ENCODE measurements at places on chromosomes 7 and 10.

DNA sequence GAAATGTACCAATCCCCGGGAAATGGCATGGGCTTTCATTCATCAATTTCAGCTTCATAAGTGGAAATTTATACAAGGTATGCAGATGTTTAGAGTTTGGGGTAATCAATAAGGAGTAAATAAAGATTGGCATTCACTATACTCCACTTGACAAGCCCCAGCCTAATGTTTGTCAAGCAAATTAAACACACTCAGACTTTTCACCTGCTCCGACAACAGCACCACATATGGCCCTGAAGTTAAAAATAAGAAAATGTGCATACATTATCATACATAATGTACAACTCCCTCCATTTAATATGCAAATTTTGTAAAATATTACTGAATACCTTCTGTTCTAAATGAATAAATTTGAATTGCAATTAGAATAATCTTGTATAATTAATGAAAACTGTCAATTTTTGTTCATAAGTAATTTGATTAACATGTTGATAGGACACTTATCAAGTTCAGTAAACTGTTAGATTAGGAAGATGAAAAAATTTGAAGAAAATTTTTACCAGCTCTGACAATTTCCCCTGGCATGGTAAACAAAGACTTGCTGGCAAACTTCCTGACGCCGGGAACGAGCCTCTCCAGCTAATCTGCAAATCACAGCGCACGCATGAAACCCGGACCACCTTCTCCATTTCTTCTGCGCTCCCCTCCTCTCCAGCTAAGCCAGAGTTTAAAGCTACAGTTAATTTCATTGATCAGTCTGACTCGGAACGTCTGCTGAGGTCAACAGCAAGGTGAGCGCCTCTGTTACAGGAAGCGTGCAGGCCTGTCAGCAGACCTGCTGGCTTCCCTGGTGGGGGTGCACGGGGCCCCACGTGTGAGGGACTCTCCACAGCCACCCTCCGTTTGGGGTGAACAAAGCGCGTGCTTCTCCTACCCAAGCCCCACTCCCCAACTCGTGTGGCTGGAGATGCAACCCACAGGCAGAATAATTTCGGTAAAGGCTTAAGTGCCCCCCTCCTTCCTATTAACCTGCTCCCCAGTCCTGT lies 70.7 kb downstream of the EBF3 start:
- DNase-seq = no peak

DNA sequence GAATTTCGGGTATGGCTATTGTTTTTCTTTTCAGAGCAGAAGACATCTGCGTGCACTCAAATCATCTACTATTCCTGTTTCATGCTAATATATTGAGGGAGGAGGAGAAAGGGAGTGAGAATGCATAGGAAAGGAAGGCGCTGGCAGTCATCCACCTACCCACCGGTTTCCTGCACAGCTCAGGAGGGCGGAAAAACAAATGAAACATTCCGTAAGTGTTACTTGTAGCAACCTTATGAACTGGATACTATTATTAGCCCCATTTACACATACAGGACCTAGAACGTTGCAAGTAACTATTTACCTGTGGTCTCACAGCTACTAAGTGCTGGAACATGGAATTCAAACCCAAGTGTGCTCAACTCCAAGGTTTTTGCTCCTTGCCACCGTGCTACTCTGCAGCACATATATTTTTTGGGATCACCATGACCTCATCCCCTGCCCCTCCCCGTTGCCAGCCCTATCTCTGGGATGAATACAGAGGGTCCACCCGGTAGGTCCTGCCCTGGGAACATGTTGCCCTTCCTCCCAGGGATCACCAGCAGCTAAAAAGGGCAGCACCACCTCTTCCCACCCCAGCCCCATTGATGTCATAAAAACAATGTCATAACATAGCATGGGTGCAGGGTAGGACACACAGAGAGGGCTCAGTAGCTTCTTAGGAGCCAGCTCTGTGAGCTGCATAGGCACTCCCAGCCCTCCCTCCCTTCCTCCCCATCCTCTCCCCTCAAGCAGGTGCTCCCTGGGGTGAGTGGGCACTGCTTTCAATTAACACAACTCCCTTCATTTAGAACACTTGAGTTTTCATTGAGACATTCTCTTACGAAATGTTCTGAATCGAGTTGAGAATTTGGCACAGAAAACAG lies 16.9 kb downstream of the GFRA1 start:
- no peak for DNase-seq

DNA sequence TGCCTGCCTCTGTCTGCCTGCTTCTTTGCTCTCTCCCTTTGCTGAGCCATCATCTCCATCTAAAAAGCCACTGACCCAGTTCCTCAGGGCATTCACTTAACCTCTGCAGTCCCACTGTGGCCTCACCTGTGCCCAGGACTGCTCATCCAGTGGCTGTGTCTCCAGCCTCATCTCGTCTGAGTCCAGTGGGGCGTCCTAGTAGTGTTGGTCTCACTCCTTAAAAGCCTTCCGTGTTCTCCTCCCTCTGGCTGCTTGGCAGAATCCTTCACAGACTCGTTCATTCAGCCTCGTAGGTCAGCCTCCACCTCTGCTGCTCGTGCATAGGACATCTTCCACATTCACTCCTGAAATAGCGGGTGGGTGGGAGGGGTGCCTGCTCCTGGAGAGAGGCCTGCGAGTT lies 7.3 kb downstream of the RARRES2 start:
- DNase-seq = no peak

GRCh38 chr7:55108818-55109217 lies 90.0 kb downstream of the EGFR start:
- no peak for DNase-seq

DNA sequence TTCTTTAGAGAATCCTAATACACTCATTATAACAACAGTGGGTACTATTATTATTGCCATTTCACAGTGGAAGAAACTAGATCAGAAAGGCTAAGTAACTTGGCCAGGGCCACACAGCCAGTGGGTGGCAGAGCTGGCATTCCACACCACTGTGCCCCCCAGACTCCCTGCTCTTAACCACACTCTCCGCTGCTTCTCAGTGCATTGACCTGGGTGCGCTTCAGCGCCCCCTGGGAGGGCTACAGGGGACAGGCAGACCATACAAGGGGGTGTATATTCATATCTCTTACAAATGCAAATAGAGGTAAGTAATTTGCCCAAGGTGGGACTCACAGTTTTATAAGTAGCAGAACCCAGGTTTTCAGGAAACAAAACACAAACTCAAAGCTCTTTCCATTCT lies 77.0 kb upstream of the NMT2 start:
- DNase-seq = peak; percentile 8

DNA sequence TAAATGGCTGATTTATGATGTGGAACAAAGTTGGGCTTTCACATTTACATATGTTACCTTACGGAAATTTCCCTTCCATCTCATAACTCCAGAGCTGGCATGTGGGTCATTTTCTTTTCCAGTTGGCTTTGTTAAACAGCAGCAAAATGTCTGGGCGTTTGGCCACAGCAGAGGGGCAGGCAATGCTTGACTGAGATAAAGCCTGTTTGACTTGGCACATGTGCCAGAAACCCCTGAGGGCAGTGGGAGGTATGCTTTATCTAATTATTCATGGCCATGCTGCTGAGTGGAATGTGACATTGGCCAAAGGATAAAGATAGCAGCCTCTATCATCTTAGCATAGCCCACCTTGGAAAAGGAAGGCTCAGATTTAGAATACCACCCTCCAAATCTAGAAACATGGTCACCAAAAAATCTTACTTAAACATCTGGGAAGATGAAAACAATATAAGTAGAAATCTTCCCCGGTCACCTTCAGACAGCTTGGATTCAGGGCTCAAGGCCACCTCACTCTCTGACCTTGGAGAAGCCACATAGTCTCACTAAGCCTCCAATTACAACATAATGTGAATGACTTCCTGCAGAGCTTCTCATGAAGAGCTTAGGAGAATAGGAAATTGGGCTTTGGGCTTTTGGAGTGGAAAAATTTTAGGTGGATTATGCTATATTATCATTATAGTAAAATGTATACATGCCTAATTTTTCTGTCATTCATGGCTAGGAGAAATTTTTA lies 101.5 kb downstream of the GRM3 start:
- no peak for DNase-seq

DNA sequence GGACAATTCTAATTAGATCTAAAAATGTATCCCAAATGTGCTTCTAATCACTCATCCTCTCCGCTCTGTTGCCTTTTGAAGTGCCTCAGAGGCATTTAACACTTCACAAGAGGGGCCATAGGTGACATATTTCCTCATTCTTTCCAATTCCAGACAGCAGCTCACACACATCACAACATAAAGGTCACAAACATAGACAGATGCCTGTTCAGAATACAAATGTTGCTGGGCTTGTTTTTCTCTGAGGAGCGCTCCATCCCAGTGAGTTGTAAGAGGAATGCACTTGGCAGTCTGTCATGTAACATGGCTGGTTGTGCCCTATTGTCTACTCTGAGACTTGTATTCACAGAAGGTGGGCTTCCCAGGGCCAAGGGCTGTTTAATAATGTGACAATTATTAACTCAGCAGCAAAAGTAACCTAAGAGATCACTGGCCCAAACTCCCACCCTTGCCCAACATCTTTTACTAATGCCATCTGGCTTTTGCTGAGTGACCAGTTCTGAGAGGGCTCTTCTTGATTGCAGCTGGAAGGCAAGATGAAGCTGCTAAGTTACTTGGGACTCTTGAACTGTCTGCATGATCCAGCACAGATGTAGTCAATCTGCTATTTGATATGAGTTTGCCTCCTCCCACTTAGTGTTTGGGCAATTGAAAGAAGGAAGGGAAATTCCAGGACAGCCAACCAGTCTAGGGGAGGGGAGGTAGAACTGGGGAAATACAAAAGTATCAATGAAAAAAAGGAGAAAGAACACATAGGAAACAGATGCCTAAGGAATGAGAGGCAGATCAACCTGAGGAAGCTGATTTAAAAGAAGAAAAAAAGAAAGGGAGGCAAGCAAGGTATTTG lies 13.6 kb downstream of the PON2 start:
- DNase-seq = no peak

GRCh38 chr10:75803816-75804552 lies 372.6 kb downstream of the LRMDA start:
- DNase-seq = no peak

GRCh38 chr7:63117-63480 lies 129.3 kb upstream of the FAM20C start:
- no peak for DNase-seq

- no peak for DNase-seq
Measured at GRCh38 chr7:64630496-64630895, 35.4 kb upstream of the ZNF107 start.

DNA sequence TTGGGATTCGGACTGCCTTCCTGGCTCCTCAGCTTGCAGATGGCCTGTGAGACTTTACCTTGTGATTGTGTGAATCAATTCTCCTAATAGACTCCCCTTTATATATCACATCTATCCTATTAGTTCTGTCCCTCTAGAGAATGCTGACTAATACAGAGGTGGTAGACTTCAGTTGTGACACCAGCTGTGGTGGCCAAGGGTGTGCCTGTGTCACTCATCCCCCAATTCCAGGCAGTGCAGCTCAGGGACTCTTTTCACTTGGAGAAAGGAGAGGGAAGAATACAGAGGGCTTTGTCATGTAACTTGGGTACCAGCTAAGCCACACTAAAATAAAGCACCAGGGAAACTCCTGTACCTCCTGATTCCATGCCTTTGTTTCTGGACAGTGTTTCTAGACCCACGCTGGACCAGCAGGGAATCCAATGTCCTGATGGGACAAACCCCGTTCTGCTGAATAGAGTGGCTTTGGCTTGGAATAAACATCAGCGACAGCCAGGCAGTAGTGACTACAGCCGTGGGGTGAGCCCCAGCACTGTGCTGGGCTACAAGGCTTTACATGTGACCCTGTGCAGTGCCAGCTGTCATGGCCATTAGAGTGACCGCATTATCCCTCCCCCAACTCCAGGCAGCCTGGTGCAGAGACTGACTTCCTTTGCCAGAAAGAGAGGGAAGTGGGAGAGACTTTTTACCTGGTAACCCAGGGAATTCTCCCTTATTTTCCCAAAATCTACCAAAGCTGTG lies 233.6 kb downstream of the ANK3 start:
- no peak for DNase-seq

DNA sequence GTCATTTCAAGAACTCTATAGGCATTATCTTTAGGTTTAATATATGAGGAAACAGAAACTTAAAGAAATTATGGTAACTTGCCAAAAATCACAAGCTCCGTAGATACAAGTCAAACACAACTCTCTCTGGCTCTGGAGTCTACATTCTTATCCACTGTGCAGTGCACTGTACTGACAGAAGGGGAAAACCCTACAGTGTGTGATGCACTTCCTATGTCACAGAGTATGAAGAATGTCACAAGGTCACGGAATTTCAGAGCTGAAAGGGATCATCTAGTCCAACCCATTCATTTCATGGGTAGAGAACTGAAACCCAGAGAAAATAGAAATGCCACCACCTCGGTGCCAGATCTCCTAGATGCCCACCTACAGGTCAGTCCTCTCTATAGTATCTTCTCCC lies 86.1 kb downstream of the LRRTM3 start:
- no peak for DNase-seq

- DNase-seq = no peak
Measured at GRCh38 chr10:130218936-130219335, 82.7 kb downstream of the GLRX3 start.

GRCh38 chr10:66521506-66521905 lies 404.3 kb upstream of the LRRTM3 start:
- DNase-seq = no peak

DNA sequence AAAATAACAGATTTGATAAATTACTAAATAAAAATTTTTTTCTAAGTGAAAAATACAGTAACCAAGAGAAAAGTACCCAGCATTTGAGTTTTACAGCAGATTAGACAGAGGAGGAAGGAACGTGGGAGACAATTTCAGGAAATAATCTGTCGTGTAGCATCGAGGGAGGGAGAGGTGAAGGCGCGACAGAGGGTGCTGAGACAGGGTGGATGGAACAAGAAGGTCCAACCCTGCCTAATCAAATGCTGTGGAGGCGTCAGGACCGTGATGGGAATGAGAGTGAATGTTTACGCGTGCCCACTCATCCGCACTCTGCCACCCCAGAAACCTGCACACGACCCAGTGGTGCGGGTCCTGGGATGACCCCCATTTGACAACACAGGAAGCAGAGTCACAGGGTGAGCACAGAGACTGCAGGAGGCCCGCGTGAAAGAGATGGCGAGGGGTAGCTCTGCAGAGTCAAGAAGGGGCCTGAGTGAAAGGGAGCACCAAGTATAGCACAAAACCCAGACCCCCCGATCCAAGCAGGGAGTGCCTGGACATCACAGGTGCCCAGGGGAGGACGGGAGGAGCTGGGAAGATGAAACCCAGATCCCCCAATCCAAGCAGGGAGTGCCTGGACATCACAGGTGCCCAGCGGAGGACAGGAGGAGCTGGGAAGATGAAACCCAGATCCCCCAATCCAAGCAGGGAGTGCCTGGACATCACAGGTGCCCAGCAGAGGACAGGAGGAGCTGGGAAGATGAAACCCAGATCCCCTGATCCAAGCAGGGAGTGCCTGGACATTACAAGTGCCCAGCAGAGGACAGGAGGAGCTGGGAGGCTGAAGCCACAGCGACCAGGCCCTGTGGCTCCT lies 558.9 kb downstream of the DNAJB6 start:
- no peak for DNase-seq

GRCh38 chr7:15086131-15086611 lies 183.6 kb upstream of the DGKB start:
- no peak for DNase-seq

- no peak for DNase-seq
Measured at GRCh38 chr7:16493266-16493665, 27.7 kb upstream of the SOSTDC1 start.

GRCh38 chr7:137932881-137933269 lies 69.0 kb downstream of the CREB3L2 start:
- DNase-seq = no peak

- no peak for DNase-seq
Measured at GRCh38 chr10:88987840-88988239, 2.8 kb upstream of the FAS start.

GRCh38 chr7:6317797-6318438 lies 45.5 kb upstream of the CYTH3 start:
- DNase-seq = no peak

- no peak for DNase-seq
Measured at GRCh38 chr10:104642658-104643302, 1.7 kb downstream of the SORCS3 start.
